Activated CD4-positive, CD25-positive, alpha-beta regulatory T cell (primary cell): ENCODE measurements at places on chromosomes 3 and 15.

- no peak for DNase-seq
These were observed 1.3 kb downstream of the CFAP100 start for GRCh38 chr3:126395846-126396513.

DNA sequence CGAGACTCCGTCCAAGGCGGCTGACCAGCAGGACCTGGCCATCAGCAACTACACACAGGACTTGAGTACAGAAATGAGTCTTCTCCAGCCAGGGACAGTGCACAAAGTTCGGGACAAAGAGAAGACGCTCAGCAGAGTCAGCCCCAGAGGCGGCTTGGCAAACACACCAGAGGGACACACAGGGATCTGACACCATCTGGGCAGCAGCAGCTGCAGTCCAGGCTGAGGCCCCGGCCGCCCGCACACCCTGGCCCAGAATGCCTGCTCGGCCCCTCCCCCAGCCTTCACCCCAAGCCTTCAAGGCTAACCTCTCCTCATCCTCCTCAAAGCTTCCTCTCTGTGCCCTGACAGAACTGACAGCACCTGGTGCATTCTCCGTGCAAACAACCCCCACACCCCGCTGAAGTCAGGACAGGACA is 61.1 kb downstream of the XXYLT1 start:
- DNase-seq = no peak

GRCh38 chr3:184669578-184669977 is 42.3 kb downstream of the MAGEF1 start:
- DNase-seq = no peak

DNA sequence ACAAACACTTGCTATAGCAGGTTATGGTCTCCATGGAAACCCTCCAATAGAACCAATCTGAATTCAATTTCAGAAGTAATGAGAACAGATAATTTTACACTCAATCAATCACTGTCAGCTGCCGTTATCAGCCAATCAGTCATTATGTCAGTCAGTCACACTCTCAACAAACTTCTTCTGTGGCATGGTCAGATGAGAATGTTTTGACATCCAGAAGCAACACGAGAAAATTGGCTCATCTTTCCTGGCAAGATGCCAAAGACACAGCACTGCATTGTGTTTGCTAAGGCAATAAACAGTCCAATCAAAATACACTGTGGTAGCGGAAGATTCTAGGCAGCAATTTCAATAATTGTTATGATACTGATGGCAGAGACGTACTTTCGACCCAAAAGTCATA is 190.7 kb downstream of the RORA start:
- DNase-seq = no peak

GRCh38 chr15:67403428-67404154 is 117.3 kb upstream of the C15orf61 start:
- DNase-seq = no peak

DNA sequence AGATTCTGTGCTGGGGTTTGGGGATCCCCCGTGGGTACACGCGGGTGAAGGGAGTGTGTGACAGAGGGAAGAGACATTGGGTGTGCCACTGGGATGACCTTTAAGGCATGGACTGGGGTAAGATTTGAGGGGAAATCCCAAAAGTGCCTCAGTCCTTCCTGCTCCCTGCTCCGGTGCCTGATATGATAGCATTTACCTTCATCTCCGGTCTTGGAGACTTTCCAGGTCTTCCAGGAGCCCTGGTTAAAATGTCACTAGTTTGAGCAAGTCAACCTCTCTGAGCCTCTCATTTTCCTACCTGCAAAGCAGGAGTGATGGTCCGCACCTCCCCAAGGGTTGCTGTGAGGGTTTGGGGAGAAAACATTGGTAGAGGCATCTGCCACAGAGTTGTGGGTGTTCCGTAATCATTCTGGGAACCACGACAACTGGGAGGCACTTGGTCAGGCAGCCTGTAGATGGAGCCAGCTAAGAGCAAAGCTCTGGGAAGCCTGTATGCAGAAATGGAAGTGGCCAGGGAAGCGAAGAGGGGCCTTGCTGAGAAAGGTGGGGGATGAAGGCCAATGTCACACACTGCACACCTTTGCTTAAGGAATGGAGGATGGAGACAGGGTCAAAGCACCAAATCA is 33.9 kb upstream of the KIF23 start:
- DNase-seq = no peak

- DNase-seq = no peak
These were observed 32.3 kb upstream of the ZCWPW2 start for GRCh38 chr3:28316226-28316625.

- no peak for DNase-seq
These were observed 8.2 kb upstream of the SENP7 start for GRCh38 chr3:101521211-101521701.

DNA sequence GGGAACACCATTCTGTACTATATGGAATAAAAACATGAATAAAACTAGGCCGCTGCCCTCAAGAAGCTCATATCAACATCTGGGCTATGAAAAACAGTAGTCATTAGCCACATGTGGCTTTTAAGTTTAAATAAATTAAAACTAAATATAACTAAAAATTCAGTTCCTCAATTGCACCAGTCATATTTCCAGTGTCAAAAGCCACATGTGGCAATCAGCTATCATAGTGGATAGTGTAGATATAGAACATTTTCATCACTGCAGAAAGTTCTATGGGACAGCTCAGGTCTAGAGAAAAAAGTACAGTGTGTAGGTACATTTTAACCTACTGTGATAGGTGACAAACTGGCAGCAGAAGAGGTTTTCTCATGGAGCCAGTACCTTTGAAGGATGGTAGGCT is 261.4 kb downstream of the FOXP1 start:
- no peak for DNase-seq

GRCh38 chr3:88003115-88003755 is 55.6 kb downstream of the CGGBP1 start:
- no peak for DNase-seq

DNA sequence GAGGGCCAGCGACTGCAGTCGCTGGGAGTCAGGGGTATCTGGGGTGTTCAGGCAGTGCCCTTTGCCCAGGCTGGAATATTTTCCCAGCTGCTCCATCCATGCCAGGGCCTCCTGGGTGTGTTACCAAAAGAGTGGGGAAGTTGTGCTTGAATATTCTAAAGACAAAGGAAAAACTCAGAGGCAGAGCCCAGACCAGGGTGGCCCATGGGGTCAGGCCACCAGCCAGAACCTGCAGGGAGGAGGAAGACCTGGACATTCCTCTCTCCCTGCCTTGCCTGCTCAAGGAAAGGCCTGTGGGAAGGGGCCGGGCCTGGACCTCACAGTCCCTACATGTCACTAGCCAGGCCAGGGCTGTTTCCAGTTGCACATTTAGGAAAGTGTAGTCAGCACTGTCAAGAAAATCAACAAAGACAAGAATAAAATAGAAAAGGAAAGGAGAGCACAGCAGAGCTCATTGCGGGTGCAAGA is 16.0 kb upstream of the KLF15 start:
- DNase-seq = no peak

- DNase-seq = no peak
These were observed 79.0 kb downstream of the SERPINI1 start for GRCh38 chr3:167814441-167814951.

- DNase-seq = no peak
These were observed 46.1 kb downstream of the ZFAND6 start for GRCh38 chr15:80105595-80105994.

GRCh38 chr3:1183320-1184048 is 90.7 kb downstream of the CNTN6 start:
- no peak for DNase-seq

GRCh38 chr3:42750834-42751233 is 22.2 kb downstream of the CCDC13 start:
- no peak for DNase-seq

DNA sequence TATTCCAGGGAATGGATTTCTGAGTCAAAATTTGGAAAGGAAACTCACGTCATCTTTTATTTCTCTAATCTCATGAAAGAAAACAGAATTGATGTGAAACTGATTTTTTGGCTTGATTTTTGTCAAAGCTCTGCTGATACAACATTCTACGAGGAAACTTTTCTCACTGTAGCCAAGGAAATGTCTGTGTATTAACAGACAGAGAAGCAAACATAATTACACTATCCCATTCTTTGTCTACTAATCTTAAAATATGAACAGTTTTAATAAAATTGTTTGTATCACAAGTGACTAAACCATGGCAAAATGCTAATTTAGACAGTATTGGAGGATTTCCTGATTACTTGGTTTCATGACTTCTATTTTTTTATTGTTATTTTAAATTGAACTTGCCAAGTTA is 1437.0 kb downstream of the OTOL1 start:
- DNase-seq = no peak

DNA sequence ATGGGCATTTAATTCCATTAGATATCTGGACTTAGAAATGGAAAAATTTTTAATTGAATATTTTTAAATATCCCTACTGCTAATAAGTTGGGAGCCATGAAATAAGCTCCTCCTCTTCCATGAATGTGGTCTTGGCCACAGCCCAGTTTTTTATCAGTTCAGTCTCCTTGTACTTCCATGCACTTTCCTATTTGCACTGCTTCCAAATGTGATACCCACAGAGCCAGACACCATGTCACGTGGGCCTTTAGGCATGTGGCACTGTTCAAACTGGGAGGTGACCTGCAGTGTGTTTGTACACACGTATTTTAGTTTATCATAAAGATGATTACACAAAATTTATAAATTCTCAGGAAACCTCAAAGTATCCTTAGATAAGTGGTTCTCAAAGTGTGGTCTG is 80.1 kb upstream of the DGKG start:
- DNase-seq = no peak

- no peak for DNase-seq
These were observed 12.3 kb upstream of the CDAN1 start for GRCh38 chr15:42749266-42749665.

DNA sequence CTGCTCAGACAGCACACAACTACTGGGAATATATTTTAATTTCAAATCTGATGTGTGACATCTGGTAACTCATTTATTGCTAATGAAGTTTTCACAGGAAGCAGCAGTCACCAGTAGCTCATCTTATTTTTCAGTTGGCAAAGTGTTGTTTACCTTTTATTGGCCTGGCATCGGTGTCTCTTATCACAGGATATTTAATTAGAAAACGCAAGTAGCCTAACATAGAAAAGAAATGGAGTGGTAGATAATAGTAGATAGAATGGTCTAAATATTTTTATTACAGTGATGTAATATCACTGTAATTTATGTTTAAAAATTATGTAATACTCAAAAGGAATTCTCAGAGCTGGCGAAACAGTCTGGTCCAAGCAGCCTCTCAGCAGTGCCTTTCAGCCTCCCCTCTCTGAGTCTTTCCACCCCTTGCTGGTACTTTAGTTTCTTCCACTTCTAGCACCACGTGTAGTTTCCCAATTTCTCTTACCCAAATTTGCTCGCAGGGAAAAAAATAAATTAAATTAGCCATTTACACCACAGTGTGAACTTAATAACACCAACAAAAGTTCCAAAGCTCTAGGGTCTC is 31.9 kb downstream of the AGTR1 start:
- DNase-seq = no peak

DNA sequence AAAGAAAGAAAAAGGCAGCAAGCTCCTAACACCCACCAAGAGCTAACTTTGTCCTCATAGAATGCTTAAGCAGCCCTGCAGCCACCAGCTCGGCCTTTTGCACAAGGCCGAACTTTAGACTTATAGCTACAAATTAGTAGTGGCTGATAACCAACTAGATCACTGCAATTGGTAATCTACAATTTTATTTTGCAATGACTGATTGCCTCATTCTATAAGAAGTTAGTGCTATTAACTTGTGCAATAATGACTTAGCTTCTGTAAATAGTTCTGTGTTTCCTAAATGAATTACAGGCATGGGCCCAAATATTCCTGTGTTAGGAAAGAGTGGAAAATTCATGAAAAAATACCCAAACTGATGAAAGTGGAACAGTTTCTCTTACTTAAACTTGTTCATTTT is 284.8 kb upstream of the CFAP20DC start:
- no peak for DNase-seq

DNA sequence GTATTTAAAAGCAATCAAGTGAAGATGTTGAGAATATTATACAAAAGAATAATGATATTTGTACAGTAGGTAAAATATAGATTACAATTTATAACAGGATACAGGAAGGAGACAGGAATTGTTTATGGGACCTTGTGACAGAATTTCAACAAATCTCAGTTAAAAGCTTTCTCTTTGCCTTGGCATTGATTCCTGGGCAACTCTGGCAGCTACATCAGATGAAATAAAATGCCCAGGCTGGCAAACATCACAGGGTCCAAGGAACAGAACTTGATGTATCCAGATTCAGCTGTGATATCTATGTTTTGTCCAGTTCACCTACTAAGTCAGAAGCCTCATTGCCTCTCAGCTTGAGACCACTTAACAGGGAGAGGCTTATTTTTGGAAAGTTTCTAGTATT is 473.1 kb downstream of the MCTP2 start:
- no peak for DNase-seq

GRCh38 chr3:118970819-118971218 is 63.8 kb downstream of the IGSF11 start:
- no peak for DNase-seq

GRCh38 chr3:67423722-67424121 is 230.7 kb downstream of the SUCLG2 start:
- DNase-seq = no peak

DNA sequence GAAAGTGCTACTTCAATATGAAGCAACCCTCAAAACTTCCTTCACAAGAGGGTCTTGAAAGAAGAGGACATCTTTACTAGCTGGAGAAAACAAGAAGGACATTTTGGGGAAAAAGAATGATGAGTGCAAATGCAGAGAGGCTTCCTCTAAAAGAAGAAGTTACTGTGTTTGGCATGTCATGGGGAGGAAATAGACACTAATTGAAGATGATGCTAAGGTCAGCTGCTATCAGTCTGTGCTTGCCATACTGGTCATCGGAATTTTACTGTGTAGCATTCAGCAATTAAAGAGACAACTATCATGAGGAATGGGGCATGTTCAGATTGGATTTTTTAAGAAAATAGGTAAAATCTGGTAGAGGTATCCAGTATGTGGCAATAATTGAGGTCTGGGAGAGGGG is 60.0 kb downstream of the THRB start:
- DNase-seq = no peak

DNA sequence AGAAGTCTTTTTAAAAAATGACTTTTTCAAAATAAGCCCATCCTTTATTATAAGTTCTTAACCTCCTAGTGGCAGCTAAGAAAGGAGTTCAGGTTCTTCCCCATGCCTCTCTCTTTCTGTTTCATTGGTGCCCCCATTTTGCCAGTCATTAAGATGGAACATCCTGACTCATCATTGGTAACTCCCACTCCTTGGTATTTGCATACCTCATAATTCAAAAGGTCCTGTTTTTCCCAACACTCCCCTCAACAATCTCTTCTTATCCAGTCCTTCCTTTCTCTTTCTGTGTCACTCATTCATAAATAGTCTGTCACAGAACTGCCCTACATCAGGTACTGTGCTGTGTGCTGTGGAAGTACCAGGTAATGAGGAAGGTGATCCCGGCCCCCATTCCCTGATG is 394.0 kb downstream of the FOXP1 start:
- no peak for DNase-seq

DNA sequence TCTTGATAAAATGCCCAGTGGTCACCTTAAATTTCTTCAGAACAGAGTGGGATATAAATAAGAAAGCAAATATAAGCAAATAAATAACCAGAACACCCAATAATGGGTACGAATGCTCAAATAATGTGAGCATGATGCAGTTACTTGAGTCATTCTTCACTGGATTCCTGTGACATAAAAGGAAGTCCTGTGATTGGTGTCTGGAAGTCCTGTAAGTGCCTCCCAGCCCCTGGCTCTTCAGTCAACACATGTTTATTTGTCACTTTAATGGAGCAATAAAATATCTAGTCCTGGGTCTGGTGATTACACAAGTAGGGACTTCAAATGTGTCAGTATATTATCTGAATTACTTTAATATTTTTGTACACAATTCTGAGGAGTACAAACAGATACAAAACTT is 30.4 kb downstream of the TMEM212 start:
- no peak for DNase-seq

GRCh38 chr3:67384760-67385397 is 269.5 kb downstream of the SUCLG2 start:
- DNase-seq = peak; percentile 3
